HCT116 (cell line): ENCODE measurements at places on chromosomes 4 and X.

DNA sequence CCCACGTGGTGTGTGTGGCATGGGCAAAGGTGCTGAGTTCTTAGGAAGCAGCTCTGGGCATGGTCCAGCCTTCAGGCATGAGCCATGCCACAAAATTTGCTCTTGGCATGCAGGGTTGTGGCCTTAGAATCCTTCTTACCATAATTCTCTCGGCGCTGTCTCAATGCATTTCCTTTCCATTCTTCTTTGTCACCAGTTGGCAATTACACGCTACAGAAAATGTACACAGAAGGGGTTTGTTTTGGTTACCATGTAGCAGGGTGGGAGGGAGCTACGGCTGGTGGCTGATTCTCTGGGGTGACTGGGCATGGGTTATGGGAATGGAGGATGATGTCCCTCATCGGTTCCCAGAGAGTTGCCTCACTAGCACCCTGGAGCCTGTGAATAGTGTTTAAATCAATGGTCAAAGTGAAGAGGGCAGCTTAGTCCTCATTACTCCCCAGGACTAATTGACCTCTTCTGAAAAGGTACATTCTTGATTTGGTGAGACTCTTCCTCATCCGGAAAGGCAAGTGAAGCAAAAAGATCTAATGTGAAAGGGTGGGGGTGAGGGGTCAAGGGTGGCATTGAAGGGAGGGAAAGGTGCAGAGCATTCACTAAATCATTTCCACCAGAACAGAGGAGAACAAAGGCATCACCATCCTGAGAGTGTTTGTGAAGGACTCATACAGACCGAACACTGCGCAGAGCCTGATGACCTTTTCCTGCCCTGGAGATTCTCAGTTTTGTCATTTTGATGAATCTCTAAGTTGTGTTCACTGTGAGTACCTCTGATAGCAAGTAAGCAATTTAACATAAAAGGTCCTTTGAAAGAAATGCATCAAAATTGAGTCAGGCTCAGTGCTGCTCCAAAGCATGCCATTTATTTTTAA lies 199.8 kb upstream of the SFRP2 start:
- no peak for DNase-seq

DNA sequence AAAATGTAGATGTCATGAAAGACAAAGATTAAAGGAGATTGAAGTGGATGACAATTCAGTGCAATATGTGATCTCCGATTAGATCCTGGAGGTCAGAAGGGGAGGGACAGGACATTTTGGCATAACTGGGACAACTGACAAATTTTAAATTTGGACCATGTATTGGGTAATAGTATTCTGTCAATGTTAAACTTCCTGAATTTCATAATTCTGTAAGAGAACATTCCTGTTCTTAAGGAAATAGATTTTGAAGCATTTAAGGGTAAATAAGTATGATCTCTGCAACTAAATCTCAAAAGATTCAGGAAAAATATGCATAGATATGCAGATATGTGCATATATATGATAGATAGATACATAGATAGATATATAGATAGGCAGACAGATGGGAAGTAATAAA lies 11.0 kb downstream of the ODAPH start:
- no peak for DNase-seq

DNA sequence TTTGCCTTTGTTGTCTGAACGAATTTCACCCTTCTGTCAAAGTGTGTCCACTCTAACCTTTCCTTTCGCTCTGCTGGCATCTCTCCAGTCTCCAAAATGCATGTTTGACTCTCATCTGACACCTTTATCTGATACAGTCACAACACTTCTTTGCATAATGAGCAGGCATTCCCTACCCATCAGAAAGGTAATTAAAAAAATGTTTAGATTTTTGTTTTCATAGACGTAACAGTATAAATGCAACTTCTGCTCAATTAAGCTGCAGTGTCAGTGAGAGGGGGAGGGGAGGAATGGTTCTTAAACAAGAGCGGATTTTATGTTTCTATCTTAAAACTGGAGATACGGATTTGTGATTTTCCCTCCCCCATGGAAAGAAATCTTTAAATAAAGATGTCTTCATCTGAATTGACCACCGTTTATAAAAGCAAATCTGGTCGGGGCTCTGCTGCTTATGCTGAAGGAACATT lies 70.2 kb downstream of the CXXC4 start:
- no peak for DNase-seq

- DNase-seq: no peak
Measured at GRCh38 chr4:38230821-38231563, 270.8 kb downstream of the PTTG2 start.

GRCh38 chrX:133045986-133046385 lies 50.9 kb downstream of the USP26 start:
- peak; percentile 10 for DNase-seq

DNA sequence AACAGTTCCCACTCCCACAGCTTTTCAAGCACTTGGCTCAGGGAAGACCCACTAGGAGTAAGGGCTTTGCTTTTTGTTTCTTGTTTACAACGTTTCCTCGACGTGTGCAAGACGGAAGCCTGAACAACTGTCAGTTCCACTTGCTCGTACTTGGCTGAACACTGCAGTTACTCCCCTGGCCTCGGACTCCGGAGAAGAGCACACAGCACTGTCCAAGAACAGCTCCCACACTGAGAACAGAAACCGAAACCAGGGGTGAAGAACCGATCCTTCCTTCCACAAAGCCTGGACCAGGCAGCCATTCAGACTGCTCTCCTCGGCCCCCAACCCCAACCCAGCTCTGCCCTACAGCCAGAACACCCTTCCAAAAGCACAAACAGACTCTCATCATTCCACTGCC lies 25.5 kb downstream of the IRF2 start:
- DNase-seq: no peak
